ENCODE measurements at places on chromosomes 5 and 9.

DNA sequence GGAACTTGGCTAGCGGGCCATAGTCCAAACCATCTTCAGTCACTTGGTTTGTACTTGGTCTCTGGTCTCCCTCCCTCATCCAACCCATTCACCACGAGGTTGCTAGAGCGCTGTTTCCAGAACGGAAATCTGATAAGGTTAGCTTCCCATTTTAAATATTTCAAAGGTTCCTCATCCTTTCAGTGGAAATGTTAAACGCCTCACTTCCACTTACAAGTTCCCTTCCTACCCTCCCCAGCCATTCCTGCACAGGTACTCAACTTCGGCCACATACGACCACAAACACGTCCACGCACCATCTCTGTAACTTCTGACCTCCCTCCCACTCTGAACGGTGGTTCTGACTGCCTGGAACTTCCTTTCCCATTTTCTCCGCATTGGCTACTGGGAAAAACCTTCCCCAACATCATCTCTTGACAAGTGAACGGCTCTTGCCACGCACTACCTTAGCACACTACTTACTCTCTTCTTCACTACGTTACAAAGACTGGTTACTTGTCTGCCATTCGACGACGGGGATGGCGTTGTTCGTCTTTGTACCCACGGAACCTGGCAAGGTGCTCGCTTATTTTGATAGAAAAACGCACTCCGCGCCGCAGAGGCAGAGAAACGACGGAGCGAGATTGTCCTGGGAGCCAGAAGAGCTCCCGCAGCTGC, 629 bp downstream of the CCNH start:
- DNase-seq, result no peak

- no peak for DNase-seq
These were observed 9.0 kb downstream of the CD274 start for GRCh38 chr9:5459289-5459829.

GRCh38 chr5:93845376-93845775, 104.0 kb upstream of the POU5F2 start:
- DNase-seq, result no peak

- DNase-seq, result no peak
These were observed 160.2 kb downstream of the CNTLN start for GRCh38 chr9:17294822-17295624.

- DNase-seq, result no peak
These were observed 71.5 kb upstream of the ELL2 start for GRCh38 chr5:96033116-96033515.

All from GOT3 (cell line).